NCI-H82 (cell line): ENCODE measurements at places on chromosomes 16 and 17.

- no peak for DNase-seq
Observed at GRCh38 chr16:89409161-89409711, 81.1 kb downstream of the ANKRD11 start.

- DNase-seq: no peak
Observed at GRCh38 chr17:8391711-8392110, 5.9 kb downstream of the RNF222 start.

DNA sequence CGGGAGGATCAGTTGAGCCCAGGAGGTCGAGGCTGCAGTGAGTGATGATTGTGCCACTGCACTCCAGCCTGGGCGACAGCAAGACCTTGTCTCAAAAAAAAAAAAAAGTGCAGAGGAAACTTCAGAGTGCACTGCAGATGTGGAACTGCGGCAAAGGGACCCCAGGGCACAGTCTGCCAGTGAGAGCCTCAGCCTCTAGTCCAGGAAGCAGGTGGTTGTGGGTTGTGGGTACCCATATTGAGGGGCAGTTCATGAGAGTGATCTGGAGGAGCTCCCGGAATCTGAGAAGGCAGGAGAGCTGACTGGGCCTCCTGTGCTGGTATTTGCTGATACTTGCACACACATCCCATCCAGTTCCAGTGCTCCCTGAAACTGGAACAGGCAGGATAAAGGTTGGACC is 13.1 kb downstream of the FOXN1 start:
- no peak for DNase-seq

GRCh38 chr16:51085271-51085670 is 65.8 kb downstream of the SALL1 start:
- DNase-seq: no peak

GRCh38 chr16:67672739-67673662 is 6.4 kb downstream of the C16orf86 start:
- peak; percentile 76 for DNase-seq

DNA sequence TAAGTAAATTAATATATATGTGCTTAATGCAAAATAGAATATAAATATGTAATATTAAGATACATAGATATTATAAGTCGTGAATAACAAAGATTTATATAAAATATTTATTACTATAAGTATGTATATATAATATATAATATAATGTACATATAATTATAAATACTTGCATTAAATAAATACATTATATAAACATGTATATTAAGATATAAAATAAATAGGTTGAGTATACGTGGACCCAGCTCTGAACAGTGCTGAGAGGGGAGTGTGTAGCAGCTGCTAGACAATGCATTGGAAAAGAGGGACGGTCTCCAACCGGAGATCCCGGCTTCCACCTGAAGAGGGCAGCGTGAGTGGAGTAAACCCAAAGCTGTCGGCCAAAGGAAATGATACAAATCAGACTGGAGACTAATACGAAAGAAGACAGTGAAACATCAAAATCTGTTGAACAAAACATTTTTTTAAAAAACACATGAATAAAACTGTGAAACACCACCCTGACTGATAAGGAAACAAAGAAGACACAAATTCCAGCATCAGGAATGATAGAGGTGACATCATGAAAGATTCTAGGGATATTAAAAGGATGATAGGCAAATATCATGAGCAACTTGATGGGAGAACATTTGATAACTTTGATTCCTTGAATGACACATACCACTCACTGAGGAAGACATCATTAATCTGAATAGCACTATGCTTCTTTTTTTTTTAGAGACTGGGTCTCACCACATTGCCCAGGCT is 125.4 kb upstream of the CHMP6 start:
- peak; percentile 81 for DNase-seq

GRCh38 chr16:22291860-22292318 is 5.3 kb upstream of the POLR3E start:
- DNase-seq: no peak
